ENCODE measurements at places on chromosomes 11 and 22.

DNA sequence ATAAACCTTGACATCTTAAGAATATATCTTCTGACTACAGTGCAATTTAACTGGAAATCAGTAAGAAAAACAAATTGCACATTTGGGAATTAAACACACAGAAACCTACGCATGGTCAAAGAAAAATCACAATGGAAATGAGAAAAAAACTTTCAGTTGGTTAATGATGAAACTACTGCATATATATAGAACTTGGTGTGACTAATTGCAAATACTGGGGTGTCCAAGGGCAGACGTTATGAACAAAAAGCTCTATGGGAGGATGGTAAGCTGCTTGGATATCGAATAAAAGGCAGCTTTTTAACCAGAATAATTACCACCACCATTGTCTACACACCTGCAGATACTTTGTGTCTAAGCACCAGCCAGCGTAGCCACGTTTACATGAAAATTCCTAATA is 791 bp downstream of the GDPD4 start:
- DNase-seq, result no peak

DNA sequence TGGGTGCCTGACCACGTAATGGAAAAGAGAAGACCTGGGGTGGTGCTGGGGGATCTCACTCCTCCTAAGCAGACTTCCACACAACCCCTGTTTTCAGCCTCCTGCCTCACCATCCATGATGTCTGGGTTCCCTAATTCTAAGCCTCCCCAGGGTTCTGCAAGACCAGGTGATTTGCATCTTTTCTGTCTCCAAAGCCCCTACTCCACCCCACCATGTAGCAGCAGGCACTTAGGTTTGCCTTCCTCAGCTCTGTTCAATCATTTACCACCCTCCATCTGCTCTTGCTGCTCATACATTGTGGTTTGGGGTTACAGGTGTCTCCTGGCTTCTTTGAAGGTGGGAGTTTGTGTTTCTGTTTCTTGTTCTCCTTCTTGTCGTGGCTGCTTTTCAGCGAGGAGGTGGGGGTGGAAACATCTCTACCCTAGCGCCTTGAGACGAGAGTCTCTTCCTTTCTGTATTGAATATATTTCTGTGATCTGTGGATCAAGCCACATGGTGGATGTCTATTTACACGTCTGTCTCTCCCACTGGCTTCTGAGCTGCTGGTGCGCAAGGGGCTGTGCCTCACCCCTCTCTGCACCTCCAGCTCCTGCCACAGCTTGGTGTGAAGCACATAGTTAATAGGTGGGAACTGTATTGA is 6.6 kb upstream of the SSTR3 start:
- DNase-seq, result no peak

DNA sequence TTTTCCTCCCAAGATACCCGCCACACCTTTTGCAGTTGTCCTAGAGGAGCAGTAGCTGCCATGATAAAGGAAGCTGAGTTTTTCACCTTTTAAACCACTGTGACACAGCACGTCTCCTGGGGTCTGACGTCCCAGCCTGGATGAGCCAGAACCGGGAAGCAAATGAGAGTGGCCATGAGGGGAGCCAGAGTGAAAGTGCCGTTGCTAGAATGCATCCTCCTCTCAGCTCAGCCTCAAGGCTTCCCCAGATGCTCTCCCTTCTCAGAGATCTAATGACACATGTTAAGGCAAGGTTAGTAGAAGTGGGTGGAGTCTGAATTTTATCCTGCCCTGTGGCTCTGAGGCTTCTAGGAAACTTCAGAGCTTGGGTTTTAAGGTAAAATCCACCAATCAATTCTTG is 23.4 kb upstream of the HTR3A start:
- no peak for DNase-seq

DNA sequence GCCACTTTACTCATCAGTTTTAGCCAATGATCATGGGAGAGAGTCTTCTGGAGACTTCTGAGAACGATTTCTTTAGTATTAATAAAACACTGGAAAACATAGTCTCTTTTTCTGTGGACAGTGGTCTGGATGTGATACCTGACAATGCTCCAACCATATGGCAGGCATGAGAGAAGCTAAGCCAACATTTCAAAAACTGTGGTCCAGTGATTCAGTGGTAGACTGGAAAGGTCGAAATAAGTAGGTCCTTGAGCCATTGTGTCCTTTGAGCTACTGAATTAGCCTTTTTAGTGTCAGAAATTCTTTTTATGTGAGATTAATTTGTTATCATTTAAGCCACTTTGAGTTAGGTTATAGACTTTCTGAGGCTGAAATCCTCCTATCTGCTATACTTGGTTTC is 197.7 kb upstream of the CTSC start:
- DNase-seq, result no peak

- no peak for DNase-seq
These were observed 152.1 kb downstream of the SOX6 start for GRCh38 chr11:16204261-16204660.

DNA sequence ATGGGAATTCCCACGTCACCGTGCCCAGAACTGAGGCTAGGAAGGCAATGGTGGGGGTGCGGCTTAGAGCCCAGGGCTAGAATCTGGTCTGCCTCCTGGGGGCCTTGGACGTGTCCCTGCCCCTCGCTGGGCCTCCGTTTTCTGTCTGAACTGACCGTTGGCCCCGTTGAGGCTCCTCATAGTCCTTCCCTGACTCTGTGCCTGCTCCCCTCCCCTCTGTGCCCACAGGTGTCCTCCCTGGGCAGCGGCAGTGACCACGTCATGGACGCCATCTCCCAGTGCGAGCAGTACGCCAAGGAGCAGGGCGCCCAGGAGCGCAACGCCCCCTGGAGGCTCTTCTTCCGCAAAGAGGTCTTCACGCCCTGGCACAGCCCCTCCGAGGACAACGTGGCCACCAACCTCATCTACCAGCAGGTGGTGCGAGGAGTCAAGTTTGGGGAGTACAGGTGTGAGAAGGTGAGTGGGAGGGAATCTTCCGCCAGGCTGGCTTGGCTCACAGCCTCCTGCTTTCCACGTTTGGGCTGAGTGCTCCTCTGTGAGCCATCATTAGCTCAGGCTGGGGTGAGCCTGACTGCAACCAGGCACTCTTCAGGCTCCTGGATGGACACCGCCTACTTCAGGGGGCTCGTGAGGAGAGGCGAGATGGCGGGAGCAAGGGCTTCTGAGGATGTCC is 63.9 kb downstream of the MYO7A start:
- peak; percentile 97 for DNase-seq

- peak; percentile 34 for DNase-seq
These were observed 37.3 kb upstream of the CCDC134 start for GRCh38 chr22:41762980-41763779.

DNA sequence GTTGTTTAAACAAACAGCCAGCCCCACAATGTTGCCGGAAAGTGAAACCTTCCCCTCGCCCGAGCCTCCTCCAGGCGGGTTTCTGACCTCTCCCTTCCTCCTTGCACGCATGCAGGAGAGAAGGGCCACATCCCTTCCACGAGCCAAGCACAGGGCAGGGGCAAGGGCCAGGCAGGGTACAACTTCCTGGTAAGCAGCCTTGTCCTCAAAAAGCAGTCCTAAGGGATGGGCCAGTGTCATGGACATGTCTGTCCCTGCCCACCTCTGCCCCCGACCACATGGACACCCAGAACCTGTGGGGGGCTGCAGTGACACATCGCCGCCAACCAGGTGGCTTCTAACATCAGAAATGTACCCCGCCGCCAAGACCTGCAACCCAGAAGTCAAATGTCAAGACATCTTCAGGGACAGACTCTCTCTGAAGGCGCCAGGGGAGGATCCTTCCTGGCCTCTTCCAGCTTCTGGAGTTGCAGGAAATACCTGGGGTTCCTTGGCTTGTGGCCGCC is 145.3 kb downstream of the CRYBB2 start:
- DNase-seq, result no peak

GRCh38 chr11:126034039-126034932 is 28.4 kb downstream of the CDON start:
- no peak for DNase-seq

- DNase-seq, result no peak
These were observed 3.7 kb downstream of the PMM1 start for GRCh38 chr22:41585898-41586297.

- DNase-seq, result no peak
These were observed 133.0 kb upstream of the C11orf58 start for GRCh38 chr11:16605389-16605893.

DNA sequence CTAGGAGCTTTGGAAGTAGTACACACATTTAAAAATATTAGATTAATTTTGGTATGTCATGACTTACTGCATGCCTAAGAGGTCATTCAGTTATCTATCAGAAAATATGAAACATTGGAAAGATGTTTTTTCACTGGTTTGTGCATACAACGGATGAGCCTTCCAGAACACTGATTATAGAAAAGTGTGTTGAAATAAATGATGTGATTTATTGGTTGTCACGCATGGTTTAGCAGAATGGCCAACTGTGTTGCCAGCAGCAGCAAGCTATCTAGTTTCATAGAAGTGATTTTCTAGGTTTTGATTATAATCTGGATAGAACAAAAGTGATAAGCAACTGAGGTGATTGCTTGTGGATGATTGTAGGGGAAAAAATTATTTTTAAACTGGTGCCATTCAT is 53.6 kb downstream of the DDX10 start:
- no peak for DNase-seq

DNA sequence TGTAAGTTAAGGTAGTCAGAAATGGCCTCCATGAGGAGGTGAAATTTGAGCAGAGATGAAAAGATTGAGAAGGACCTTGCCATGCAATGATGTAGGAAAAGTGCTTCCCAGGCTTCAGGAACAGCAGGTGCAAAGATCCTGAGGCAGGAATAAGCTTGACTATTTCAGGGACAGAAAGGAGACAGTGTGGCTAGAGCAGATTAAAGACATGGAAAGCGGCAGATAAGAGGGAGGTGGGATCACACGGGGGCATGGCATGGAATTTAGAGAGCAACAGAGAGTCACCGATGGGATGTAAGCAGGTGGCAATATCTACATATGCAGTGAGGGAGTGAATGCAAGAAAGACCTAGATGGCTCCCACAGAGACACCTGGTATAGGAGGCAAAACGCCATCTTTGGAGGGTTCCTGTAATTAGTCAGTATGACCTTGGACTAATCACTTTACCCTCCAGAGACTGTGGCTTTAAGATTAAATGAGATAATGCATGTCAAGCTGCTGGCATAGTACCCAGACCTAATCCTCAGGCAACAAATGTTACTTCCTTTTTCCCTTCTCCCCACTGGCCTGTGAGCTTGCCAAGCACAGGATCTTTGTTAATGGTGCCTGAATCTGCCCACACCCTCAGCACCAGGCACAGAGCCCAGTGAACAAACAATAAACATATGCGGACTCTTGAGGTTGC is 24.6 kb upstream of the ACER3 start:
- no peak for DNase-seq

DNA sequence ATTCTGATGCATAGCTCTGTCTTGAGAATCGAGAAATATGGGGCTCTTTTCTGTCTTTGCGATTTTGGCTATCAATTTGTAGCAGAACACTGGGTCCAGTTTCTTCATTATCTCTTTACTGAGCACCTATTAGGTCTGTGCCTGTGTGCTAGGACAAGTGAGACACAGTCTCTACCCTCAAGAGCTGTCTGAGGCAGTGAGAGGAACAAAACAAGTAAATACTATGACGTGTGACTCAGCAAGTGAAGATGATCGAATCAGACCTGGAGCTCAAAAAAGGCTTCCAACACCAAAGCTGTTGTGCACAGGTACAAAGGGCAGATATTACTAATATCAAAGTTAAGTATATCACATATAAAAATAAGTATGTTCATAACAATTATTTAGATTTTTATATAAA is 52.4 kb downstream of the LGR4 start:
- DNase-seq, result no peak

DNA sequence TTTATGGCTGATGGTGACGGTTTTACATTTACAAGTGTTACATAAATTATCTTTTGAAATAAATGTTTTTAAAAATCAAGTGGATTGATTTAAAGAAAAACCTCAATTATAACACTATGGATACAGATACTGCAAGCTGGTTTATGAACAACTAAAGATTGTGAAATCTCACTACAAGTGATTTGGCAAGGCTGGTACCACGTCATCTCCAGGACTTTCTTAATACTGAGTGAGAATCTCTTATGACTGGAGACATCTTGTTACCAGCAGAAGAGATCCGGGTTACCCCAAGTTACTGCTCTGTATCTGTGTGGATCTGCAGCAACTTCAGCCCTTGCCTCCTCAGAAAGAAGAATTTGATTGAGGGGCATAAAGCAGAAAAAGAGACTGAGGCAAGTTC is 452.9 kb downstream of the MN1 start:
- no peak for DNase-seq

- DNase-seq, result peak; percentile 28
These were observed 150.5 kb downstream of the FEZ1 start for GRCh38 chr11:125345421-125346178.

GRCh38 chr22:45055936-45056335 is 46.1 kb upstream of the PHF21B start:
- DNase-seq, result no peak

GRCh38 chr11:25970726-25971508 is 361.0 kb upstream of the ANO3 start:
- no peak for DNase-seq

DNA sequence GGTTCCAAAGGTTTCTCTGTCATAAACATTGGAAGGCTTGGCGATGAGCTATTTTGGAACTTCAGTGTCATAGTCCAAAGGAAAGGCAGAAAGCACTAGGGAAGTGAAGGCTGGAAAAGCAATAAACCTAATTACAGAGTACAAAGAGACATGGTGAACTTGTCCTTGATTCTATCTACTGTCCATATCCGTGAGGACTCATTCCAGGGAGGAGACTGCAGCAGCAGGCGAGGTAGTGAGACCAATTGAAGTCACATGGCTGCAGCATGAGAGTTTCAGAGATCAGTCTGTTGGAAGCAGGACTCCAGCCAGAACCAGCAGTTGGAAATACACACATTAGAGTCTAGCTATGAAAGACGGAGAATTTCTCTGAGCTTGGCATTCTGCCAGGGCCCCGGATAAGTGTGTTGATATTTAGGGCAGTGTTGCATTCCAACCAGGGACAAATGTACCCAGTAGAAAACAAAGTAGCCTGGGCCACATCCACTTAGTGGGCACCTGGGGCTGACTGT is 54.1 kb upstream of the ARHGAP42 start:
- DNase-seq, result peak; percentile 64

- DNase-seq, result peak; percentile 32
These were observed 22.5 kb upstream of the DAGLA start for GRCh38 chr11:61657566-61658290.
